ENCODE measurements at places on chromosomes 1 and 21. TPM values are rescaled to one million over a fixed set of nuclear protein-coding genes. Genes with fewer than 3 reads are reported as not detected.

GRCh38 chr1:78171736-78172590, 126.2 kb downstream of the GIPC2 start:
- H3K36me3 ChIP-seq: no peaks in the 10 kb centered on the region
- peak overlapping the region; percentile 45 for H3K4me3 ChIP-seq
- DNase-seq: peak; percentile 91
- H3K4me1 ChIP-seq: peaks cover 41% of the 10 kb centered on the region

DNA sequence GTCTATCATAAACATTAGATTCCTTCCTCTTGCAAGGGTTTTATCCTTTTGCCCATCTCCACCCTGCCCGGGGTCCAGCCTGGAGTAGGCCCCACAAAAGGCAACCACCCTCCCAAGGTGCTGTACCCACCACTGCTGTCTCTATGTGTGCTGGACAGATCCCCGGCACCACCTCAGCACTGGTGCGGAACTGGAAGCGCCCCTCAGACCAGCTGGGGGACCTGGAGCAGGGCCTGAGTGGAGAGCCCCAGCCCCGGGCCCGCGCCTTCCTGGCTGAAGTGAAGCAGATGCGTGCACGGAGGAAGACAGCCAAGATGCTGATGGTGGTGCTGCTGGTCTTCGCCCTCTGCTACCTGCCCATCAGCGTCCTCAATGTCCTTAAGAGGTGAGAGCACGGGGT, 5.9 kb downstream of the HCRTR1 start:
- H3K27ac ChIP-seq: no peak overlapping the region
- no peak for DNase-seq
- H3K4me1 ChIP-seq: no peaks in the 10 kb centered on the region
- no peak overlapping the region for H3K4me3 ChIP-seq
- no peaks in the 10 kb centered on the region for H3K27me3 ChIP-seq
- H3K36me3 ChIP-seq: no peaks in the 10 kb centered on the region

DNA sequence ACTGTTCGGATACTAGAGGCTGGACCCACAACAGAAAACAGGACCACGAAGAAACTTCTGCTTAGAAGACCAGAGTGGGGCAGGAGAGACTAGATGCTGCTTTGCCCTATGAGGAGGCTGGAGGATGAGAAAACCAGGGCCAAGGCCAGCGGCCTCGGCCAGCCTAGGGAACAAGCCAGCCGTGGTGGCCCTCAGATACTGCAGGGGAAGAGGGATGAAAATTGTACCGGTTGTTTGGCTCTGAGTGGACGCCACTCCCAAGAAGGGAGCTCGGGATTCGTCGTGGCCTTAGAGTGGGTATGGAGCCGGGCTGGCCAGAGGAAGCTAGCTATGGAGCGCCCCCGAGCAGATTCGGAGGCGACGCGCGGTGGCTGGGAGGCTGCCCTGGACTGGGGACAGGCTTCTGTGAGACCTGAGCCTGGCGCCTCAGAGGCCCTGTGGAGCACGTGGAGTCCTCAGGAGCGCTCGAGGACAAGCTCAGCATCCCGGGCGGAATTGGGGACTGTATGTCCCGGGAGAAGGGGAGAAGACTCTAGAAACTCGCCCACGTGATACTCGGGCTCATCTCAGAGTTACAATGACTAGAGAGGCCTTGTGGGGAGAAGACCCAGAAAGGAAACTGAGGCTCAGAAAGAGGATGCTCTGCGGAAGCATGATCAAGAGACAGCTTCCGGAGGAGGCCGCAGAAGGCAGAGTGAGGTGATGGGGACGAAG, 2.8 kb downstream of the PRRX1 start:
- H3K27me3 ChIP-seq: peaks cover 29% of the 10 kb centered on the region
- no peak overlapping the region for H3K4me3 ChIP-seq
- H3K4me1 ChIP-seq: no peaks in the 10 kb centered on the region
- no peaks in the 10 kb centered on the region for H3K36me3 ChIP-seq
- no peak overlapping the region for H3K27ac ChIP-seq
- DNase-seq: no peak

GRCh38 chr1:78080767-78081166, 35.0 kb downstream of the GIPC2 start:
- no peak overlapping the region for H3K4me3 ChIP-seq
- no peak overlapping the region for H3K27ac ChIP-seq
- no peak for DNase-seq
- H3K4me1 ChIP-seq: peaks cover 26% of the 10 kb centered on the region
- H3K27me3 ChIP-seq: no peaks in the 10 kb centered on the region

DNA sequence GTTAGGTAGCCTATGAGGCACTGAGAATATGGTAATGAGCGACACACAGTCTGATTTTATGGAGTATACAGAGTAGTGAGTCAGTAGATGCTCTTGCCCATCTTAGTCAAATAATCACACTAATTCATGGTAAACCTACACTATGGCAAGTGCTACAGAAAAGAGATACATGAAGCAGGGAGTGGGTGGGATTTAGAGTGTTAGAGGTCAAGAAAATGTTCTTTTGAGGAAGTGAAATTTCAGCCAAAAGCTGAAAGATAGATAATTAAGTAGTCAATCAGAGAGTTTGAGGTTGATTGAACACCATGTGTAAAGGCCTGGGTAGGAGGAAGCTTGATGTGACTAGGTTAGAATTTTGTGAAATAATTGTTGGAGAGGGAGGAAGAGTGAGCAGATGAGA, 14.7 kb downstream of the MDM4 start:
- H3K27me3 ChIP-seq: no peaks in the 10 kb centered on the region
- no peak overlapping the region for H3K4me3 ChIP-seq

DNA sequence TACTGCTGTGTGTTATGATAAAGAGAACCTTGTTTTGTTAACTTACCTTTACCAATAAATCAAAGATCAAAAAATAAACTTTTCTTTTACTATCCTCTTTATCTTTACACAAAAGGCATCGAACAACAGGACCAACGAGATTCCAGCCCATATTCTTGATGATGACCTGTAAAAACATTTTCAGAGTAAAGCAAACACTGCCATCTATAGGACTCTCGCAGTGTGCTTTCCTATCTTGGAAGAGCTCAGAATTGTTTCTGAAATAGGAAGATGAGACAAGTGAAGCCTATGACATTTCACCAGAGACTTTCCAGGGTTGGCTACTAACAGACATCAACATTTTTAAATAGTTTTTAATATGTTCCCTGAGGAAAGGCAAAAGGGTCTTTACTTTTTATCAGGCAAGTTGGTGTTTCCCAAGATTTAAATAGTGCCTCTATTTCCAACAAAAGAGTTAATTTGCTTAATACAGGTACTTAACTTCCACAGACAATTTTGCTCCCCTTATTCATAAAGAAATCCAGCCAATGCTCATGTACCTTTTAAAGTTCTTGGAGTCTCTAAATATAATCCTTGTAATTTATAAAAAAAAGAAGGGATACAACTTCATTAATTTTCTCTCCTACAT, 7.3 kb downstream of the GLMN start:
- no peaks in the 10 kb centered on the region for H3K4me1 ChIP-seq
- H3K36me3 ChIP-seq: peaks cover 24% of the 10 kb centered on the region
- H3K27ac ChIP-seq: no peak overlapping the region
- no peaks in the 10 kb centered on the region for H3K27me3 ChIP-seq
- H3K4me3 ChIP-seq: no peak overlapping the region

GRCh38 chr1:156080241-156080862, 1.9 kb downstream of the MEX3A start:
- peaks cover 13% of the 10 kb centered on the region for H3K36me3 ChIP-seq
- no peak overlapping the region for H3K27ac ChIP-seq
- no peaks in the 10 kb centered on the region for H3K27me3 ChIP-seq
- peak overlapping the region; percentile 78 for H3K4me3 ChIP-seq
- 0 out of 2 replicates have a peak, but pooled peaks cover 5% of the 10 kb centered on the region for H3K4me1 ChIP-seq
- no peak for DNase-seq

- H3K36me3 ChIP-seq: 0 out of 2 replicates have a peak, but pooled peaks cover 3% of the 10 kb centered on the region
- H3K4me3 ChIP-seq: no peak overlapping the region
- H3K27me3 ChIP-seq: no peaks in the 10 kb centered on the region
- H3K27ac ChIP-seq: peak overlapping the region; percentile 24
- peaks cover 37% of the 10 kb centered on the region for H3K4me1 ChIP-seq
Observed at GRCh38 chr1:226643611-226644540, 95.2 kb downstream of the ITPKB start.

DNA sequence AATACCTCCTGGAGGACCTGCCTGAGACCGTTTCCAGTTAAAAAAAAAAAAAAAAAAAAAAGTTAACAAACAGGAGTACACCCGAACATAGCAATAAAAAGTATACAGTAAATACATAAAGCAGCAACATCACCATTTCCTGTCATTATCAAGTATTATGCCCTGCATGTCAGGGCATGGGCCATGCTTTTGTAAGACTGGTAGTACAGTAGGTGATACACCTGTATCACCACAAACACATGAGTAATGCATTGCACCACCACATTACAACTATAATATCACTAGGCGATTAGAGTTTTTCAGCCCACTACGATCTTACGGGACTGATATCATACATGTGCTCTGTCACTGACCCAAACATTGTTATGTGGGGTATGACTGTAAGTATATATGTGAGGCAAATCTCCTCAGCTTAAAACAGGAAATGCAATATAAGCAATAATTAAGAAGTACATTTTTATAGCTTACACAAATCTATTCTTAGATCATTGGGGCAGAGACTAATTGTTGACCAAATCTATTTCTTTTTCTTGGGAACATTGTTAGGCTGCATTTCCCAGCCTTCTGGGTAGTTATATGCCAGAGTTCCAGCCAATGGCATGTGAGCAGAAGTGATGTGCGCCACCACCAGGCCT, 98.1 kb downstream of the PLD5 start:
- H3K36me3 ChIP-seq: no peaks in the 10 kb centered on the region
- H3K27ac ChIP-seq: no peak overlapping the region
- DNase-seq: no peak
- no peak overlapping the region for H3K4me3 ChIP-seq
- H3K4me1 ChIP-seq: no peaks in the 10 kb centered on the region

DNA sequence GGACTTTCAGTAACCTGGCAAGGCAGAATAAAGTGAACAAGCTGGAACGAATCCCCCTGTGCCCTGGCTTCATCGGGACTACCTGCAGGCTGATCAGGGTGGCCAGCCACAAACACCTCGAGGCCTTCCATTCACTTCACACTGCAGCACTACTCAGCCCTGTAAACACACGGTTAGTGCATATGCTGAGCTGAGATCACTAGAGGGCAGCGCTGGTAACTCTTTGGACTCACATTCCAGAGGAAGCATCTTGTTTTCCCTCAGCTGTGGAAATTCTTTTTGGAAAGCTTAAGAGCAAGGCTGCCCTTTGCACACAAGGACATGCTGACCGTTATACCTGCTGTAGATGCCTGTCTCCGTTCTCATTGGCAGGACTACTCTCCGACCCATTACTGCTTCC, 32.1 kb downstream of the PCSK9 start:
- peaks cover 60% of the 10 kb centered on the region for H3K36me3 ChIP-seq
- no peaks in the 10 kb centered on the region for H3K4me1 ChIP-seq
- peak; percentile 74 for DNase-seq
- H3K27ac ChIP-seq: no peak overlapping the region

The PRDX6 gene
- 829 TPM for total RNA-seq

The DAB1 gene
- not detected for total RNA-seq

The CFAP74 gene
- total RNA-seq: not detected

The MPL gene
- not detected for total RNA-seq

The TNFRSF25 gene
- 42.5 TPM for total RNA-seq

The ZNF683 gene
- total RNA-seq: not detected

The SYT2 gene
- not detected for total RNA-seq

The RHCE gene
- 1.1 TPM for total RNA-seq

The TFF3 gene
- total RNA-seq: 9.1 TPM

The S100A14 gene
- total RNA-seq: 536 TPM

The CD1D gene
- total RNA-seq: not detected

The SLAMF6 gene
- not detected for total RNA-seq

All from PC-3 (cell line).